Stimulated activated CD4-positive, alpha-beta T cell treated with anti-CD3 and anti-CD28 coated beads, Interleukin-12 subunit alpha, Interleukin-12 subunit beta, amount 100 ng/mL, for 48 hours (primary cell): ENCODE measurements at places on chromosomes 11 and 22.

GRCh38 chr22:44172370-44173108, 8.2 kb upstream of the PARVG start:
- no peak for DNase-seq

DNA sequence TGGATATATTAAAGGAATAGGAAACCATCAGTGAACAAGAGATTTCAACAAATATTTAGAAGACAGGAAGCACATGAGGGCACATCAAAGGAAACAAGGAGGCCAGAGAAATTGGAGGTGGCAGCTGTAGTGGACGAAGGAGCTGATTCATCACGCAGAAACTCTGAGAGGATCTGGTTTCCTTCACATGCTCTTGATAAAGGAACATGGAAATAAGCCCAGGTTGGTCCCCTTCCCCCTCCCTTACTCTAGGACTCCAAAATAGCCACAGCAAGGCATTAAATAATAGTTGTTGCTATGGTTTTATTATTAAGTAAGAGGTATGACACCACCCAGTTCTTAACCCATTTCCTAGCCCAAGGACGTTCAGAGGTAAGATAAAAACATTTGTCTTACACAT, 11.3 kb downstream of the IZUMO1R start:
- DNase-seq: no peak

DNA sequence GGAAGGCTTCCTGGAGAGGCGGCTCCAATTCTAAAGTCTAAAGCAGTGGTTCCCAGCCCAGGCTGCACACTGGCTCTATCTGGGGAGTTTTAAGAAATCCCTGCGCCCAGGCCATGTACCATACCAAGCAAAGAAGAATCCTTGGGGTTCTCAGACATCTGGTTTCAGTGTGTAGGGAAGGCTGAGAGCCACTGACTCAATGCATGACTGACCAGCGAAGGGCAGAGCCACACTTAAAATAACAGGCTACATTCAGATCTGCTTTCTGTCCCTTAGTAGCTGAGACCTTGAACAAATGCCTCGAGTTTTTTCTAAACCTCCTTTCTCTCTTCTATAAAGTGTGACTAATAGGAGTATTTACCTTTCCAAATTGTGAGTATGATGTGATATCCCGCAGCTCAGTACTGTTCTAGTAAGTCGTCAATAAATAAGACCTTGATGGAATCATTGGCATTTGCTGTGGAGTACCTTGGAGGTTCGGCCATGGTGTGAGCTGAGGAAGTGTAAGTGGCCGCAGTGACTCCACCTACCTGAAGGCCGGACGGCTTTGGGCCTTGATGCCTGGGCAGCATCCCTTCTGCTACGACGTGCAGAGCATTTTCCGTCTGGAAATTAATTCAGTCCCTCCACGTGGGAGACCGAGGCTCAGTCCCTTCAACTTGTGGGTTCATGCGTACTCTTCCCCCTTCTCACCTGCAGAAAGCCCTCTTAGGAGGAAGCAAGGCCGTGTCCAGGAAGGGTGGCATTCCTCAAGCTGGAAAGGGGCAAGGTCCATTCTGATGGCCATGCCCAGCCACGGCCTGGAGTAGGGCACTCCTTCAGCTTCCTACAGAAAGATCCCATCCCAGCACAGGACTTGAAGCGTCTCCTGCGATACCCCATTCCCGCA, 25.1 kb downstream of the GLB1L2 start:
- DNase-seq: no peak

DNA sequence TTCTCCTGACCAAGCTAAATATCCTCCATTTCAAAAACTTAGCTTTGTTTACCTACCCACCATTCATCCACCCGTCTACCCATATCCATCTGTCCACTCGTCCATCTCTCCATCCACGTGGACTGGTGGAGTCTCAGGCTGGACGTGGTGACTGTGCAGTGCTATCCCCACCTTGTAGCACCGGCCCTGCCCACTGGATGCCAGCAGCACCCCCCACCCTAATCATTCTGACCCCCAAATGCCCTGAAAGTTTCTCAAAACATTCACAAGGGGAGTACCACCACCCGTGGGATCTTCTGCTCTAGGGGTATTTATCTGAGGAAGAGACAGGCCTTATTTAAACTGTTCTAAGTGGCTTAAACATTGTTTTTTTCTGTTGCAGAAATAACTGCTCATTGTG, 206.4 kb downstream of the TBC1D22A start:
- no peak for DNase-seq

DNA sequence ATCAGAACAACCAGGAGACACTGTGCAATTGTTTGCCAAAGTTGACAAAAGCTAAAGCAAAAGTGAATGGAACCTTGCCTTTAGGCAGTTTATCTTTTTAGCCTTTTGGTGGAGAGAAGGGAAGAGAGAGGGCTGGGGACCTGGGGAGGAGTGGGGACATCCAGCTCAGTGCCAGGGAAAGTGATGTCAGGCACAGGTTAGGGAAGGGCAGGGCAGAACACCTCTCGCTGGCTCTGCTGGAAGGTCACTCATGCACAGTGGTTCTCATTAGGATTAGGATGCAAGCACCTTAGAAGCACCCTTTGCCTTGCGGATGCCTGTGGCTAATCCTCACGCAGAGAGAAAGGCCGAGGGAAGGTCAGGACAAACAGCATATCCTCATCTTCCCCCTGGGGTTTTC, 14.3 kb upstream of the LINC01488 start:
- DNase-seq: no peak

DNA sequence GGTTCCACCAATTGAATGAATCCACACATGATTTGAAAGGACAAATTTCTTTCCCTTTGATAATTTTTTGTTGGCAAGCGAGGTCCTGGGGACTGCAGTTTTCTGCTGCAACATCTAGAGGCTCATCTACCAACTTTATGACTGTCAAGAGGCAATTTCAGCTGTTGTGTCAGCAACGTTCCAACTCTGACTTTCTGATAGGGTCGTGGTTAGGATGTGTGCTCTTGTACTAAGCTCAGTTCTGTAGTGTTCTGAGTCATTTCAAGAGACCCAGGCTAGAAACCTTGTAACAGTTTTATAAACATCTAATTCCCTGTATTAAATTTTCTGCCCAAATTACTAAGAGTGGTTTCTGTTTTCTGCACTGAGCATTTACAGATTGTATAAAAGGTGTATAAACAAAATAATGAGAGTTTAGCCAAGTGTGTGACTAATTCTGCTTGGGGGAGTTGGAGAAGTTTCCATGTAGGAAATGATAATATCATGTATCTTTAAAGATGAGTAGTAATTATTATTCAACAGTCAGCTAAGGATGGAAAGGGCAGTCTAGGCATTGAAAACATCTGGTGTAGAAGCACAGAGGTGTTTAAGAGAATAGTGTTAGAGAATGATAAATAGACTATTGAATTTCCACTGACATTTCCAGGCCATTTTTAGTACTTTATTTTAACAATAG, 72.2 kb downstream of the RBMXL2 start:
- no peak for DNase-seq

DNA sequence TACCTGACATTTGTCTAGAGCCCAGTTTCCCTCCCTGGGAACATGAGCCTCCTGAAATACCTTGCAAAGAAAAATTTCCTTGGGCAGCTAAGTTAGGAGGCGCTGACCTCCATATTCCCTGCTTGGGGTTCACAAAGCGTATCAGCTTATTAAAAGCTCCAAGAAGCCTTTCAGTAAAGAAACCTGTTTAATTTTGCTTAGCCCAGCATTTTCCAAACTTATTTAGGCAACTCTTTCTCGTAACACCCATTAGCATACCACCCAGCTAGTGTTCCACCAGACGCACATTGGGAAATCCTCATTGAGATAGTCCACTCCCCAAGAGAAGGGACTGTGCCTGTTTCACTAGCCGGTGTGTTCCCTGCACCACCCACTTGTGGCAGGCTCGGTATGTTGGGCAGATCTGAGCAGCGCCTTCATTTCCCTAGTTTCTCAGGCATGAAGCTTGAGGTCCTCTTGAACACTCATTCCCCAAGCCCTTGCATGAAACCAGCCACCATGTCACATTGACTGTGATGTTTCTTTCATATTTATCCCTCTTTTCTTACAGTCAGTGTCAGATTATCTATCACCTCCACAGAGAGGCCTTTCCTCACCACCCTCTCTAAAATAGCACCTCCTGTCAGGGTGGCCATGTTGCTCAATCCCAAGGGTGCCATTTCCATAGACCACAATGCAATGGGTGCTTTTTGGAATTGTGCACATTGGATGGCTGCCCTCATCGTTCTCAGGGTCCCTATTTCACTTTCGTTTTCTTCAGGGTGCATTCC, 12.5 kb upstream of the ELF5 start:
- no peak for DNase-seq

DNA sequence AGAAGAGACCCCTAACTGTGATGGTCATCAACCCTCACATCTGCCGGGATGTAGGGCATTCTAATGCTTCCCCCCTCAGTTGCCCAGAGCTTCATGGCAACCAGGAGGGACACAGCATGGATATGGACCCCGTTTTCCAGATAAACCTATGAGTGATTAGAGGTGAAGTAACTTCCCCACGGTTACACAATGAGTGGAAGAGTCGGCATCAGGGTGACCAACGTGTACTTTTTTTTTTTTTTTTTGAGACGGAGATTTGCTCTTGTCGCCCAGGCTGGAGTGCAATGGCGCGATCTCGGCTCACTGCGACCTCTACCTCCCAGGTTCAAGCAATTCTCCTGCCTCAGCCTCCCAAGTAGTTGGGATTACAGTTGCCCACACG, 25.0 kb downstream of the TXN2 start:
- DNase-seq: no peak

DNA sequence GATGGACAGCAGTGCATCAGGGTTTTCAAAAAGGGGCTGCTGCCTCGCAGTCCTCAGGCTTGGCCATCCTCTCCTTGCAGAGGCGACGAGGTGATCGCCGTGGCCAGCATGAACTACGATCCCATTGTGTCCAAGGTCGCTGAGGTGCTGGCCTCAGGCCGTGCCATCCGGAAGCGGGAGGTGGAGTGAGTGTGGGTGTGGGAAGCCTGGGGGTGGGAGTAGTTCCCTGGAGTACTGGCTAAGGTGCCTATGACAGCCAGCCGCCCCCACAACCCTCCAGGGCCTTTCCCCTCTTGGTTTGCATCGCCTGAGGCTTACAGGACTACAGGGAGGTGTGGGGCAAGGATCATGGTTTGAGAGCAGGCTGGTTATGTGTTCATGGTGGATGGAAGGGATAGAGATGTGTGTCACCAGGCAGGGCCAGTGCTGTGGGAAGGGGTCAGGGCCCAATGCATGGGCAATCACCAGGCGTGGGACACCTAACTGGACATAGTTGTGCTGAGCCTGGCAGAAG, 2.1 kb upstream of the LZTR1 start:
- no peak for DNase-seq

- DNase-seq: no peak
These were observed 1030.8 kb upstream of the CCDC90B start for GRCh38 chr11:84316866-84317555.

DNA sequence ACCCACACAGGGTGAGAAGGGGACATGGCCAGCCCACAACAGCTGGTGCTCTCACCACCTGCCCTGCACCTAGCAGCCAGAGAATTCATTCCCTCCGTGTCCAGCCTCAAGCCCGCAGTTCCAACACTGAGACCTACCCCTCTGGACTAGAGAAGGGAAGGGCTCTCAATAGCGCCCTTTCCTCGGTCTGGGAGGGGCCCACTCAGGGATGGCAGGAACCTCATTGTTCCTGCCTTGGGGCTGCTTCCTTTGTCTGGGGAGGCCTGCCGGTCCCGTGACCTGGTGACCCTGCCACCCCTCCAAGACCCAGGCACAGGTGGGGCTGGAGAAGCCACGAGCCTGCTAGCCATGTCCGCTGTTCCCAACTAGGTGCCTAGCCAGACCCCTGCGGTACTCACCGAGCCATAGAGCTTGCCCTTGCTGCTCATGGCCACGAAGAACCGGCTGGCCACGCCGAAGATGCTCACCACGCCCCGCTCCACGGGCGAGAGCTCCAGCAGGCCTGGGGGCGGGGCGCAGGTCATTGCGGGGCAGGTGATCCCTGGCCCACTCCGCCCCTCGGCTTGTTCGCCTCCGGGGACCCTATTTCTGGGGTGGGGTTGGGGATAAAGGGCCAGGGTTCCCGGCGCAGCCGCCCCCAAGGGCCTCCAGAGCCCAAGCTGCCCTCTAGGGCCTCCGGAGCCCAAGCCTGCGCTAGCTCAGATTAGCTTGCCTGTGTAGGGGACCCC, 1.4 kb downstream of the FGF4 start:
- DNase-seq: no peak

DNA sequence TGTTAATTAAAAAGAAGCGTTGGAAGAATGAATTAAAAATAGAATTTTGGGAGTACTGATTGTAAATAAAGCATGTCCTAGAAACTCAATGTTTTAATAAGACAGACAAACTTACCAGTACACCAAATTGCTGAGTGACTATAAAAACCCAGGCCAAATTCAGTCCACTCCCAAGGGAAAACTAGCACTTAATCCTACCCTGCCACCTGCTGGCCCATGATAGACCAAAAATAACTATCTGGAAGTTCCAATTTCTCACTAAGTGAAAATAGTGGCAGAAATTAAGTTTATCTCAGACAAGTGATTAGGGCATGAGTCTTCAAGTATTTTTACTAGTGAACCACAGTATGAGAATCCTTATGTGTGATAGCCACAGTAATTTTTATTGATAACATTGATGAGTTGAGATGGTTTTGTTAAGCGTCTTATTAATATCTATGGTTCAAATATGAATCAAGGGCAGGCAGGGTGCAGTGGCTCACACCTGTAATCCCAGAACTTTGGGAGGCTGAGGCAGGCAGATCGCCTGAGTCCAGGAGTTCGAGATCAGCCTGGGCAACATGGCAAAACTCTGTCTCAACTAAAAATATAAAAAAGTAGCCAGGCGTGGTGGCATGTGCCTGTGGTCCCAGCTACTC, 9.8 kb upstream of the DDX10 start:
- no peak for DNase-seq

GRCh38 chr11:69269388-69269787, 24.6 kb upstream of the MYEOV start:
- DNase-seq: no peak

DNA sequence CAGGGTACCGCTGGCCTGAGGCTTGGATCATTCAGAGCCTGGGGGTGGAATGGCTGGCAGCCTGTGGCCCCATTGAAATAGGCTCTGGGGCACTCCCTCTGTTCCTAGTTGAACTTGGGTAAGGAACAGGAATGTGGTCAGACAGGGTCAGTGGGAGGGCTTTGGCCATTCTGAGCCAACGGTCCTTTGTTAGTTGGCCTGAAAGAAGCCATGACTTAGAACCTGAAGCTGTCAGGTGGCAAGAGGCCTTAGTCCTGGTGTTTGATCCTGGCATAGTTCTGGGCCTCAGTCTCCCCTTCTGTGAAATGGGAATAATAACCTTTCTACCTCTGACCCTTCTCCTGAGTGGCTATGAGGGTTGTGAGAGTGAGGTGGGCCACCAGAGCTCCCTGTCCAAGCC, 8.3 kb downstream of the PGAP2 start:
- DNase-seq: no peak

GRCh38 chr22:43583501-43583900, 171.7 kb downstream of the MPPED1 start:
- DNase-seq: no peak

DNA sequence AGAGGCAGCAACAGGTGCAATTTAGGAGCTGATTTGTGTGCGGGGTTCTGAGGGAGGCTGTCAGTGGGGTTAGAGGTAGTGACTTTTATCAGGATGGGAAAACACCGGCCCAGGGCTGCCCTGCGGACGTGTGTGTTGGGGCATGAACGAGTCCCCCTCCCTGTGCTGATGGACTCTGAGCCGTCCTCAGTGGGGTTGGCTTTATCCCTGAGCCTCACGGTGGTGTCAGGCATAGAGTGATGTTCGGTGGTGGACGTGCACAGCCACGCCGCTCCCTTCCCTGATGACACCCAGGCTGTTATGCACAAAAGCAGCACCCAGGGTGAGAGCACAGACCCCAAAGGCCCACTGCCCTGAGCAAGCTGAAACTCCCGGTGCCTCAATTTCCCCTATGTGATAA, 809.1 kb downstream of the BRD1 start:
- no peak for DNase-seq
